ENCODE measurements at places on chromosomes 6 and 20.

GRCh38 chr6:110590821-110591351 lies 114.5 kb upstream of the SLC22A16 start:
- no peak for ATAC-seq
- H3K36me3 ChIP-seq = no peaks in the 10 kb centered on the region
- H3K4me1 ChIP-seq = peaks cover 15% of the 10 kb centered on the region
- no peak overlapping the region for H3K27ac ChIP-seq
- H3K27me3 ChIP-seq = no peaks in the 10 kb centered on the region

DNA sequence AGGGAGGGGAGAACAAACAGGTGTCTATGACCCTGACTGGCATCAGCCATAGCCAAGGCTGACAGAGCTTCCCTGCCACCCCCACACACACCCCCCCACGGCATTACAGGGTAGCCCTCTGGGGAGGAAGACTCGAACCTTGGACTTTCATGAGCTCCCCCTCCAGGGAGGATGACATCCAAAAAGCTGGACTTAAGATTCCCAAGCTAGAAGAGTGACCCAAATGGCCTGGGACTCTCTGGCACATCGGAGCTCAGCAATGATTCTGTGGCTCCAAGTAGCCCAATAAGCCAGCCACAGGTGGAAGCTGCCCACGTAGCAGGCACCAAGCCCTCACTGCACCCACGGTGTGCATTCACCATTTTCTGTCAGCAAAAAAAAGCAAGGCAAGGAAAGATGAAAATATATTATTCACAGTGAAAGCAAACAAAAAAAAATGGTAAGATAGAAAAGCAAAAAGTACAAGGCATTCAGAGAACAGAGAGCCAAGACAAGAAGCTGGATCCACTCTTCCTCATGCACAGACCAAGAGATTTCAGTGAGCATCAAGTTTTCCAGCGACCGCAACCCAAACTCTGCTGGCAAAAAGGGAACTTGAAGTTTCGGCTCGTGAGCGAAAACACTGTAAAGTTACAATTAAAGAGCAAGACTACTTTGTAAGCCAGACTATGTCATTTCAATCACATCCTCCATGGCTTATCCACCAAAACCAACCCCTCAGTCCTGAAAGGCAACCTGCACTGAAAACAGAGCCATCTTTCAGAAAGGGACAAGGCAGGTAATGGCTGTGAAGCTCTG lies 10.9 kb downstream of the JAG1 start:
- peaks cover 81% of the 10 kb centered on the region for H3K4me1 ChIP-seq
- no peak for ATAC-seq
- H3K27ac ChIP-seq = no peak overlapping the region

DNA sequence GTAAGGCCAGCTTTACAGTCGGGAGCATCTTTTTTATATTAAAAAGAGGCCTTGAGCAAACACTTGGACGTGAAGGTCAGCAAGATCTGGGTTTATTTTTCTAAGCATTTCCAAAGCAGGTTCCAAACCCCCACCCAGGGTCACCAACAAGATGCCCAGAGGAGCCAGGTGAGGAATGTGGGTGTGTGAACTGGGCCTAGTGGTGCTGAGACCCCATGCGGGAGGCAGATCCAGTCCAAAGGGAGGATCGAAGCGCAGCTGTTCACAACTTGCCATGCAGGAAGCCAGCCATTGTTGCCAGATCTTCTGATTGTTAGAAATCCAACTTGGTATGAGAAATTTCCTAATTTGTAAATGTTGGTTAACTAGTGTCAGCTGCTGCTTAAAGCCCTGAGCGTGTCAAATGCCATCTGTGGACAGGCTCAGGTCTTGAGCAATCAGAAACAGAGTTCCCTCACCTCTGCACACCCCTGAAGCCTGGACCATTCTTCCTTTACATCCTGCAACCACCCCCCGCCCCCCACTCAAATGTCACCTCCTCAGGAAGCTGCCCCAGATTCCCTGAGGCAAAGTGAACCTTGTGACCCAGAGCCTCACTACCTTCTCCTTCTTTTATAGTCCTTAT lies 46.5 kb downstream of the NFATC2 start:
- no peak overlapping the region for H3K27ac ChIP-seq
- no peak overlapping the region for H3K4me3 ChIP-seq
- H3K36me3 ChIP-seq = no peaks in the 10 kb centered on the region
- H3K4me1 ChIP-seq = no peaks in the 10 kb centered on the region
- no peak for ATAC-seq

DNA sequence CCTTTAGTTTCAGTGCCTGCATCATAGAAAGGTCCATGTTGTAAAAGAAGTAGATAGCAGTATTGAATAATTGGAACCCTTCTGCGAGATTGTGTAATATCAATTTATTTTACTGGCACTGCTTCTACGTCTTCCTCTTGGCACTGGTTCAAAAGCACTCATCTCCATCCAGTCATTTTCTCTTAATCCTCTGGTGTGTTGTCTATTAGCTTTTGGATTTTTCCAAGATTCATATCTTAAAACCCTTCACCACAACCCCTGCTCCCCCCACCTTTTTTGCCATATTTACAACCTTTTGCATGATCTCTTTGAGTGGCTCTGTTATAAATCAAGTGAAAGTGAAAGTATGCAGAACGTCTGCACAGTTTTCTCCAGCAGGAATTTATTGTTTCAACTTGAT lies 76.6 kb upstream of the HSF2 start:
- no peak overlapping the region for H3K27ac ChIP-seq
- H3K4me1 ChIP-seq = peaks cover 5% of the 10 kb centered on the region
- peak overlapping the region; percentile 57 for H3K4me3 ChIP-seq
- no peaks in the 10 kb centered on the region for H3K27me3 ChIP-seq
- no peaks in the 10 kb centered on the region for H3K36me3 ChIP-seq
- ATAC-seq = peak; percentile 55

DNA sequence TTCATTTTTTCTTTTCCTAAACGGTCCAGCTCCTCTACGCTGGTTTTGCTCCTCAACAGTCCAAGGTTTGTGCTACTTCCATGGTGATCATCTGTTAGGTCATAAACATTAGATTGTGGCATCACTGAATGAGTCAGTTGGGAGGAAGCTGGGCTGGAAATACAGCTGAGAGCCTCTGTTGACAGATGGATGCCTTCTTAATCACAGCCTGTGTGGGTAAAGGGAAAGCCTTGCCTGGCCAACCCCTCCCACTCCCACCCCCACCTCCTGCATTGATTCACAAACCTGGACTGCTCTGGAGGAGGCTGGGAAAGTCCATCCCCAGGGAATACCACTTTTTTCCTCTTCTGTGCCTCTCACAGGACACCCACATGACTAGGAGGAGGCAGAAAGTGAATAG lies 180.6 kb upstream of the CCN2 start:
- H3K36me3 ChIP-seq = no peaks in the 10 kb centered on the region
- H3K27ac ChIP-seq = peak overlapping the region; percentile 93
- H3K4me3 ChIP-seq = no peak overlapping the region
- no peaks in the 10 kb centered on the region for H3K27me3 ChIP-seq
- H3K4me1 ChIP-seq = peaks cover 17% of the 10 kb centered on the region
- ATAC-seq = peak; percentile 79

DNA sequence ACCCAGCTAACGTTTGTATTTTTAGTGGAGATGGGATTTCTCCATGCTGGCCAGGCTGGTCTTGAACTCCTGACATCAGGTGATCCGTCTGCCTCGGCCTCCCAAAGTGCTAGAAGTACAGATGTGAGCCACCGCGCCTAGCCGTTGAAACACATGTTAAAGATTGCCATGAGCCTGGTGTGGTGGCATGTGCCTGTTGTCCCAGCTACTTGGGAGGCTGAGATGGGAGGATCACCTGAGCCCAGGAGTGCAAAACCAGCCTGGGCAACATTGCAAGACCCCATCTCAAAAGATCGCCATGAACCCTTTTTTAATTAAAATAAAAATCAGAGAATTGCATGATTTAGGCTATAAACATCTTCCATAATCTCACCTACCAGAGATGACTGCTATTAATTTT lies 2.7 kb downstream of the EFCAB8 start:
- no peaks in the 10 kb centered on the region for H3K4me1 ChIP-seq
- no peak overlapping the region for H3K4me3 ChIP-seq
- no peak for ATAC-seq
- H3K36me3 ChIP-seq = no peaks in the 10 kb centered on the region

DNA sequence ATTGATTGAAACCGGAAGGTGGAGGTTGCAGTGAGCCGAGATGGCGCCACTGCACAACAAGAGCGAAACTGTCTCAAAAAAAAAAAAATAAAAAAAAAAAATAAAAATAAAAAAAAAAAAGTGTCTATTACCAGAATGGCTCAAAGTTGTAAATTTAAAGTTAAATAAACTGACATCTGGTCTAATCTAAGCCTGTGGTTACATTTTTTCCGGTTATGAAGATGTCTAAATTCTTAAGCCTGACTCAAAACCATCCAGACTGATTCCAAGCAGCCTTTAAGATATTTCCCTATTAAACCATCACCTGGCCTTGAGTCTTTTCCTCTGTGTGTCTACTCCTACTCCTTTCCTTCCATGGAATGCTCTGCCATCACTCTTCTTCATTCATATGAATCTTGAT lies 371.7 kb upstream of the RUNX2 start:
- H3K27ac ChIP-seq = no peak overlapping the region
- H3K36me3 ChIP-seq = peaks cover 19% of the 10 kb centered on the region
- no peak for ATAC-seq
- H3K4me1 ChIP-seq = no peaks in the 10 kb centered on the region

GRCh38 chr6:125246566-125246965 lies 55.2 kb downstream of the HDDC2 start:
- ATAC-seq = no peak
- no peaks in the 10 kb centered on the region for H3K27me3 ChIP-seq
- H3K4me3 ChIP-seq = no peak overlapping the region
- no peak overlapping the region for H3K27ac ChIP-seq

DNA sequence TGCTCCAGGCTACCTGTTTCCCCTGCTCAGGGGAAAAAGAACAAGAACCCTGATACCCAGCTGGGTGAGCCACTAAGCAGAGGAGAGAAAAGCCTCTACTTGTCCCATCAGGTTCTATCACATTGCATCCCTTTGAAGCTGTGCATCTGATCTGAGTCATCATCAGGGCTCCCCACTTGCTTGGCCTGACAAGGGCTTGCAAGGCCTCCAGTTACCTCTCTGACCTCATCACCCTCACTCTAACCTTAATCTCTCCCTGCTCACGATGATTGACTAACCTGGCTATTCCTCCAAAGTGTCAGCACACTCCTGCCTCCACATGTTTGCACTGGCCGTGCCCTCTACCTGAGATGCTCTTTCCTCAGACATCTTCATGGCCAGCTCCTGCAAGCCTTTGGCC lies 309.5 kb upstream of the CHD6 start:
- H3K36me3 ChIP-seq = no peaks in the 10 kb centered on the region
- no peak overlapping the region for H3K4me3 ChIP-seq
- no peaks in the 10 kb centered on the region for H3K4me1 ChIP-seq
- peaks cover 15% of the 10 kb centered on the region for H3K27me3 ChIP-seq
- ATAC-seq = no peak

GRCh38 chr6:40194447-40195170 lies 260.3 kb upstream of the MOCS1 start:
- H3K4me1 ChIP-seq = no peaks in the 10 kb centered on the region
- no peak for ATAC-seq
- H3K27me3 ChIP-seq = no peaks in the 10 kb centered on the region
- no peaks in the 10 kb centered on the region for H3K36me3 ChIP-seq
- H3K4me3 ChIP-seq = no peak overlapping the region
- no peak overlapping the region for H3K27ac ChIP-seq

- H3K27me3 ChIP-seq = no peaks in the 10 kb centered on the region
- no peak for ATAC-seq
- H3K4me3 ChIP-seq = no peak overlapping the region
- H3K27ac ChIP-seq = no peak overlapping the region
These were observed 65.8 kb upstream of the PTCHD4 start for GRCh38 chr6:48176645-48177308.

DNA sequence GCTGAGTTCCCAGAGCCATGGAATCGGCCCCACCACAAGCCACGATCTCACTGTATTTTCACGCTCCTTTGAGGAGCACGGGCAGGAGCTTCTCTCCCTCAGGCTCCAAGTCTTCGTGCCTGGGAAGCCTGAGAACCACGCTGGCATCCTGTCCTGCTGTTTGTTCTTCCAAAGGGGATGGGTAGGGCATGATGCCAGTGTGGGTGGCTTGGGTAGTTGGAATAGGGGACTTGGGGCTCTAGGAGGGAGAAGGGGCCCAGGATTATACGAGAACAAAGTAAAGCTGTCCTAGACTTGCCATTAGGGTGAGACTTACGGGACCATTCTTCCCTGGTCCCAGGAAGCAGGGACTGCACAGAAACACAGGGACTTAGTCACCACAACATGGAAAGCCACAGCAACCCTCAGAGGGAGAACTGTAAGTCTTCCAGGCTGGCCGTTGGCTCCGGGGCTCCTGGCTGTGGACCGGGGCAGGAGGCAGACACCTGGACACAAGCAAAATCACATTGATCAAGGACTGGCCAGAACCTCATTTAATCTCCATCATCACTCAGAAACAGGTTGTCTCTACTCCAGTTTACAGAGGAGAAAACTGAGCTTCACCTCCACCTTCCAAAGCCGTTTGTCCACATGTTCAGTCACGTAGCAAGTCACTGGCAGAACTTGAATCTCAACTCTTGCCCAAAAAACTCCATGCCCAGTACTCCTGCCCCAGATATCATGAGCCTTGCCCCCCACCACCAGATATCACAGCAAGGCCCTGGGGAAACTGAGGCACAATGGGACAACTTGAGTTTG lies 1.3 kb downstream of the CCN5 start:
- ATAC-seq = no peak
- H3K4me3 ChIP-seq = peak overlapping the region; percentile 48
- peak overlapping the region; percentile 82 for H3K27ac ChIP-seq
- no peaks in the 10 kb centered on the region for H3K36me3 ChIP-seq

GRCh38 chr6:4858194-4859015 lies 82.2 kb downstream of the CDYL start:
- H3K27me3 ChIP-seq = no peaks in the 10 kb centered on the region
- H3K27ac ChIP-seq = no peak overlapping the region
- no peak for ATAC-seq
- no peak overlapping the region for H3K4me3 ChIP-seq

DNA sequence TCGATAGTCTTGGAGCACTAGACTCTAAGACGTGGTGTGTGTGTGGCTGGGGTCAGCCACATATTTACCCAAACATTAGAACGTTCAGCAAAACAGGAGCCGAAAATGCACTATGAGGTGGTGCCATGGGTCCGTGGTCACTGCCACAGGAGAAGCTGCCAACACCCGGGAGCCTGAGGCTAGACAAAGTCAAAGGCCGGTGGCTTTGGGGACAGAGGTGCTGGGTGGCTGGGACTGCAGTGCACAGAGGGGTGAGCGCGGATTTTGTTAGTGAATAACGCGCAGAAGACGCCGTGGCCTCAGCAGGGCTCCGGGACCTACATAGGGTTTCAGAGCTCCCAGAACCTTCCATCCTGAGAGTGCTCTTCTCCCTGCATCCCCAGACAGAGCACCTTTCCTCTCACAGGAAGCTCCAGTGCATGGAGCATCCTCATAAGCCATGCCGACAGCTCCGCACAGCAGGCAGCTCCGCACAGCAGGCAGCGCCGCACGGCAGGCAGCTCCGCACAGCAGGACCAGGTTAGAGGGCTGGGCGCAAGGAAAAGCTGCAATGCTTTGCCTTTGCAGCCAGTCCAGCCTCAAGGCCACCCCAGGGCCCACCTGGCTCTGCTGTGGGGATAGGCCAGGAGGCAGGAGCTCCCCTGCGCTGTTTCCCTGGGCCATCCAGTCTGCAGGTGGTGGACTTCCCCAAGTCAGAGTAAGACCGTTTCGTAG lies 304.1 kb downstream of the TAF4 start:
- H3K27me3 ChIP-seq = peaks cover 77% of the 10 kb centered on the region
- ATAC-seq = no peak
- no peaks in the 10 kb centered on the region for H3K36me3 ChIP-seq
- no peak overlapping the region for H3K27ac ChIP-seq
- no peaks in the 10 kb centered on the region for H3K4me1 ChIP-seq
- H3K4me3 ChIP-seq = no peak overlapping the region

Data from gastroesophageal sphincter (tissue), 4 donors.